ENCODE measurements at places on chromosomes 13 and 19.

DNA sequence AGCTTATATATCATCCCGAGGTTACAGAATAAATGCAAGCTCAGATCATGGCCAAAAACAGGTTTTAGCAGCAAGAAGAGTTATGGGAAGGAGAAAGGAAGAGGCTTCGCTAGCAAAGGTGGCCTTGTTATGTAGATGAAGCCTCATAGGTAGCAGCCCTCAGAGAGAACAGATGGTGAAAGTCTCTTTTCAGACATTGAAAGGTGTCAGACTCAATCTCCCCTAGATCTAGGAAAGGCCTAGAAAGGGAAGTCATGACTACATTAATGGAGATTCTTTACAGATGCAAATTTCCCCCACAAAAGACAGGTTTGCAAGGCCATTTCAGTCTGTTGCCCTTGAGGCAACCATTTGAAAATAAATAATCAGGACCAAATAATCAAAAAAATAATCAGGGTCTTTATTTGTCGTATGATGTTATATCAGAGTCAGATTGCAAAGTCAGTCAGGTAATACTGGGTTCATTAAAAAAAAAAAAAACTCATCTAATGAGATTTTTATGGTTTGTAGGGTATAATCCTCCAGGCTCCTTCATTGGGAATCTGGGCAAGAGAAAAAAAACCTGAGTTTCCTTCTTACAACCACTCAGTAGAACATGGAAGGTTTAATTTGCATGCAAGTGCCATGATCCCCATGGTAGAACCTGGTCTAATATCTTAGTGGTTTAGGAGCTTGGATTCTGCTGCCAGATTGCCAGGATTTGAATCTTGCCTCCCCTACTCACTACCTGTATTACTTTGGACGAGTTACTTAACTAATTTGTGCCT, 50.8 kb upstream of the HTR2A start:
- DNase-seq: no peak

GRCh38 chr19:3479177-3479833, 1.0 kb downstream of the SMIM24 start:
- peak; percentile 45 for DNase-seq

DNA sequence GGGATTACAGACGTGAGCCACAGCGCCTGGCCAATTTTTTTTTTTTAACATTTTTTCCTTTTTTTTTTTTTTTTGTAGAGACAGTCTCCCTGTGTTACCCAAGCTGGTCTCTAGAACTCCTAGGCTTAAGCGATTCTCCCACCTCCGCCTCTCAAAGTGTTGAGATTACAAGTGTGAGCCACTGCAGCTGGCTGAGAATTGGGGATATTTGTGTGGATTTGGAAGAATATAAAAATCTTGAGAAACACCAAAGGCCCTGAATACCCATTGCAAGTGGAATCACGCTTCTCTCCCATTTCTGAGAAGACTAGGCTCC, 79.9 kb upstream of the ABCC4 start:
- DNase-seq: no peak

DNA sequence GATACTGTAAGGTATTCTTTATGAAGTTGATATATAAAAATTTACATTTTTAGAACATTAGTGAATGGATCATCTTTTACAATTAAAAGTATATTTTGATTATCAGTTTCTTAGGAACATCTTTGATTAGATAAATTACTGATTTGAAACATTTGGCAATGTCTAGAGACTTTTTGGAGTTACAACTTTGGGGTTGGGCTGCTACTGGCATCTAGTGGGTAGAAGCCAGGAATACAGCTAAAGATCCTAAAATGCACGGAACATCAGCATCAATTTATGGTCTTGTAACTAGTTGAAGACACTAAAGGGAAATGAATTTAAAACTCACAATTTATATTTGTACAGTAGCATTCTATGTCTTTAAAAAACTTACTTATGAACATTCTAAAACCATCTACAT, 19.9 kb downstream of the POMP start:
- DNase-seq: no peak

DNA sequence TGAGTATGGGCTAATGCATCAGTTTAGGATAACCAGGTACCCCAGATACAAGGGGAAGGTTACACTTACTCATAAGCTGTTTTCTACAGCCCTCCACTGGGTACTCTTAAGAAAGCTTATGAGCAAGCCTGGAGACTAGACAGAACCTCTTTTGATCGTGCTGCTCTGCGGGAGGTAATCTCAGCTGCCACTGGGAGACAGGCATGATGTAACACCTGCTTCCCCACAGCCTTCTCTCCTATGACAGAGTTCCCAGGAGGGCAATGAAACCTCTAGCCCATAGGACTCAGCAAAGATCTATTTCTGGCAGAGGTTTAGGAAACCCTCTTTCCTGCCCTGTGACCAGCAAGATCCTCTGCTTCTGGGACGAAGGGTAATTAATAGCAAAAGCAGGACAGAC, 65.6 kb downstream of the WASF3 start:
- no peak for DNase-seq

GRCh38 chr19:12786952-12787351, 4.3 kb upstream of the JUNB start:
- DNase-seq: no peak

DNA sequence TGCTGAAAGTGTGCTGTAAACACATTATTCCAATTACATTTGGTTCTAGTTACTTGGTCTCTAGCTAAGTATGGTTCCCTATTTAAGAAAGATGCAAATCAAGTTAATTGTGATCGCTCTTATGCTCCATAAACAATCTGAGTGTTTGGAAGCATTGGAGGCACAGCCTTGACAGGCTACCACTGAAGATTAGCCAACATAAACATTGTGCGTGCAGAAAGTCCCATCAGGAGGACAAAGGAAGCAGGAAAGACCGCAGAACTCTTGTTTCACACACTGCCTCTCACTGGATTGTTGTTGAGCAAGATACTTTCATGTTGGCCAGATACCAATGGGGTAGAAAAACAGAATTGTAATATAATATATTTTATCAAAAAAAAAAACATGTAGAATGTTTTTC, 814.4 kb downstream of the EFNB2 start:
- DNase-seq: no peak

DNA sequence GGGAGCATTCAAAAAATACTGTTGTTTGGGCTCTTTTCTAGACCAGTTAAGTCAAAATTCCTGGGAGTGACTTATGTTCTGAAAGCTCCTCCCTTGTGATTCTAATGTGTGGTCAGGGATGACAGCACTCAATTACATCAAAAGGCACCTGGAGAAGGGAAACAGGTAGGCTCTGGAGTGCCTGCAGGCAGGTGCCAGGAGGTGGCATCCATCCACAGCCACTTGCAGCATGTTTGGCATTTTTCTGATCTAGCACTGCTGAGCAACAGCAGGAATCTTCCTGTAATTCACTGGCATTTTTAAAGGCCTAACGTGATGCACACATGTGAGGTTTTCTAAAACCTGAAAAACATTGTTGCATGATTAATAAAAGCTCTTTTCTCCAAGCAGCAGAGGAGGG, 94.6 kb downstream of the CCNA1 start:
- DNase-seq: no peak

GRCh38 chr13:111952814-111953213, 114.1 kb upstream of the SOX1 start:
- DNase-seq: no peak

- no peak for DNase-seq
Observed at GRCh38 chr19:35458731-35459391, 10.8 kb downstream of the FFAR2 start.

DNA sequence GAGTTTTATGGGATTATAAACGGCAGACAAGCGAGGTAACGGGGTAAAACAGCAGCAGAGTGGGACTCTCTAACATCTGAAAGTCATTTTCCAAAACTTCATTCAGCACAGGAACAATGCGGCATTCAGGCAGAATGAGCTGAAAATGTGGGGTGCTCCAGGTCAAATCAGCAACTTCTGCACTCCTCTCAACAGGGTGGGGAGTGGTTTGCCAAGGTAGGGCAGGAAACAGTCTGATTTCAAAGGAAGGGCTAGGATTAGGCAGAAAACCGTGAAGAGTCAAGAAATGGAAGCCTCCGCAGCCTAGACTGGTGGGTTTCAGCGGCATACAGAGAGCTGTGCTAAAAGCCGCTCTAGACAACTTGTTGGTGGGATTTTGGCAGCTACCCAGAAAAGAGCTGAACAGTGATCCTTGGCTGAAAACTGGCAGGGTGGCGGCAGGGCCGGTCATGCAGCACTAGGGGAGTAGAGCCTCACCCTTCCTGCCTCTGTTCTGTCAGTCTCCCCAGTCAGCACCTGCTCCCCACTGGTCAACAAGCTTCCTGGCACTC, 154.2 kb upstream of the KLF12 start:
- DNase-seq: no peak

- DNase-seq: no peak
Observed at GRCh38 chr13:101499406-101499805, 46.9 kb downstream of the ITGBL1 start.

DNA sequence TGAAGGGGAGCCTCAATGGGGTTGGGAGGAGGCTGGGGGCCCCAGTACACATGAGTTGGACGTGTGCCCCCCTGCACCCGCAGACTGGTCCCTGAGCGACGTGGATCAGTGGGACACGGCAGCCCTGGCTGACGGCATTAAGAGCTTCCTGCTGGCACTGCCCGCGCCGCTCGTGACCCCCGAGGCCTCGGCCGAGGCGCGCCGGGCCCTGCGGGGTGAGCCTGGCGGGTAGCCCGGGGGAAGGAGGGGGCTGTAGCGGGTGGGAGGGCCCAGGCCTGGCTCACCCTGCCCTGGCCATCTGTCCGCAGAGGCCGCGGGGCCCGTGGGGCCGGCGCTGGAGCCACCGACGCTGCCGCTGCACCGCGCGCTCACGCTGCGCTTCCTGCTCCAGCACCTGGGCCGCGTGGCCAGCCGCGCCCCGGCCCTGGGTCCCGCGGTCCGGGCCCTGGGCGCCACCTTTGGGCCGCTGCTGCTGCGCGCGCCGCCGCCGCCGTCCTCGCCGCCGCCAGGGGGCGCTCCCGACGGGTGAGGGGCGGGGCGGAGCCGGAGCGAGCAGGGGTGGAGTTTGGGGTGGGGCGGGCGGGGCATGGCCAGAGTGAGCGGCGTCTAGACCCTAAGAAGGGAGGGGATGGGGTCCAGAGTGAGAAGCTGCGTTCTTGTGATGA, 8.1 kb downstream of the PIK3R2 start:
- peak; percentile 71 for DNase-seq

GRCh38 chr13:33172911-33173310, 112.6 kb downstream of the STARD13 start:
- DNase-seq: no peak

DNA sequence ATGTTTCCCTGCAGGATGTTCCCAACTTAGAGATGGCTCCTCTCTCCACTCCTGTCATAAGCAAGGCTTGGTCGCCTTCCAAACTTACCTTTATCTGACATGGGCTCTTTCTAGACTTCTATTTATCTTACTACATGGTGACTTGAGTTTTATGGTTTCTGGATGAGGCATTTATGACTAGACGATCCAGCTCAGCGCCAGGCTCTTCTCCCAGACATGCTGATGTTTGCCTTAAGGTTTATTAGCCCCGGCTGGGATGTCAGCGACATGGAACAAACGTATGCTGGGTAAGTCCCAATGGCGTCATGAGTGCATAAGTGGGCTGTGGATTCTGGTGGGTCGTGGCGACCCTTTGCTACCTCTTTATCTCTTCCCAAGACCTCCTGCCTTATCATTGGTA, 39.8 kb upstream of the SLC15A1 start:
- DNase-seq: no peak

DNA sequence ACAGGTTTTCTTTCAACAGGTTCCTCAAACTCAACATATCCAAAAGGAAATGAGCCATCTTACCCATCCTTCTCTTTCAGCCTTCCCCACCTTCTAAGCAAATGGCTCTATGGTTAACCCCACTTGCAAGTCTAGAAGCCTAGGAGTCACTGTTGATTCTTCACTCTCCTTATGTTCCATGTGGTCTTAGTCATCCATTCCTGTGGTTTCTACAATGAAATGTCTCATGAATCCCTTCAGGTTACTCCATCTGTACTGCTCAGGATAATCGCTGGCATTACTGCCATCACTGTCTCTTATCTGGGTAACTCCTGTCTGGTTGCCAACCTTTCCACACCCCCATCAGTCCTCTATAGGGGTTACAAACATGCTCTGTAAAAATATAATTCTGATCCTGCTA, 381.3 kb downstream of the ENOX1 start:
- no peak for DNase-seq

GRCh38 chr13:66137384-66137783, 1092.8 kb downstream of the PCDH9 start:
- no peak for DNase-seq

Measured in T-helper 1 cell (primary cell).